ENCODE measurements at places on chromosomes 6 and 20.

DNA sequence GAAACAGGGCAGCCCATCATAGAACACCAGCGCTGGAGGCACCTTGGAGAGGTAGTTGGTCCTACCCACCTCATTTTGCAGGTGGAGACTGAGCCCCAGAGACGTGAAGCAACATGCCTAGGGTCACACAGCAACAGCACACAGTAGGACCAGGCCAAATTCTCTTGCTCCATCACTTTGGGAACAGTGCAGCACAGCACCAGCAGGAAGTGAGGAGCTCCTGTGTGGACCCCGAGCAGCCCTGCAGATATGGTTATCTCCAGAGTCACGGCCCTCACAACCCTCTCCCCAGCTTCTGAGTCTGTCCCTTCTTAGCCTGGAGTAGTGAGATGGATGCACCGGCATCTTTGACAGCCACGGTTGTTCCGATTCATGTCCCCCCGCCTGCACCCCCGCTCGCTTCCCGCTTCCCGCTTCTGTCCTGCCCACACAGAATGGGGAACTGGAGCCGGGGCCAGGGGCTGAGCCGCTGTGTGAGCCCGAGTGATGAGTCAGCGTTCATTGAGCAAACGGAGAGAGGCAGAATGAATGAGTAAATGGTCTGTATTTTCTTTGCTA, 72.6 kb upstream of the DUSP22 start:
- no peak for DNase-seq

GRCh38 chr6:99521633-99522151, 6.5 kb upstream of the USP45 start:
- DNase-seq = no peak

GRCh38 chr6:82980086-82980485, 85.6 kb downstream of the UBE3D start:
- DNase-seq = no peak

- no peak for DNase-seq
These were observed 7.5 kb upstream of the FOXP4 start for GRCh38 chr6:41538556-41539182.

GRCh38 chr20:53970232-53970631, 100.2 kb downstream of the BCAS1 start:
- DNase-seq = no peak

DNA sequence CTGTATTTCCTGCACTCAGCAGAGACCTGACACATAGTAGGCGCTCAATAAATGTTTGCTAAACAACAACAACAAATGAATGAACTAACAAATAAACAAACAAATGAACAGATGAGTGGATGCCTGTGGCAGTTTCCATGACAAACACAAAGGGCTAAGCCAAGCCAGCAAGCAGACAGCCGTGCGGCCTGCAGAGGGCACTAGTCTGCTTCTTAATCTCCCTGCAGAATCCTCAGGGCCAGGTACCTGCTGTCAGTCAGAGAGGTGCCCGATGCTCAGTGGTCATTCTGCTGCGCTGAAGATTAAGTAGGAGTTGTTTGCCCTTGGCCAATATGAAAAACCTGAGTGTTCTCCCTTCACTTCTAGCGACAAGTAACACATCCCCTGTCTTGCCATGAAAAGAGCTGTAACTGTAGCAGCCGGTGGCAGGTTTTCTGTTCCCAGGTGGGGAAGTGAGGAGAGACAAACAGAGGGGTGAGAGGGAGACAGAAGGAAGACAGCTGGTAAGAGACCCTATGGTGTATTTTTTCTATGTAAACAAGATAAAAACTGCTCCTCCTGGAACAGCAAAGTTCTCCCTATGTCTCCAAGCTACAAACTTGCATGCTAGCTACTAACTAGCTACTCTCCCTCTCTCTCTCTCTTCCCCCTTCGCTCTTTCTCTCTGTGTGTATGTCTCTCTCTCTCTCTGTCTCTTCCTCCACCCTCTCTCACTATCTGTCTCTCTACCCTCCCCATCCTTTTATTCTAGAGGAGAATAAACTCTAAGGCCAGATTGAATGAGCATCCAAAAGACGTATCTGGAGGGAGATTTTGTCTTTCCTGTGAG, at the start of gene MC3R:
Gene MC3R, plus strand, starts transcription at position 779 of the 829 bp plus-strand sequence. CDS start 112 bp downstream, outside the sequence.
- peak; percentile 39 for DNase-seq

GRCh38 chr20:22672191-22672590, 87.8 kb upstream of the FOXA2 start:
- DNase-seq = no peak

GRCh38 chr6:149147195-149147594, 170.3 kb upstream of the TAB2 start:
- DNase-seq = no peak

DNA sequence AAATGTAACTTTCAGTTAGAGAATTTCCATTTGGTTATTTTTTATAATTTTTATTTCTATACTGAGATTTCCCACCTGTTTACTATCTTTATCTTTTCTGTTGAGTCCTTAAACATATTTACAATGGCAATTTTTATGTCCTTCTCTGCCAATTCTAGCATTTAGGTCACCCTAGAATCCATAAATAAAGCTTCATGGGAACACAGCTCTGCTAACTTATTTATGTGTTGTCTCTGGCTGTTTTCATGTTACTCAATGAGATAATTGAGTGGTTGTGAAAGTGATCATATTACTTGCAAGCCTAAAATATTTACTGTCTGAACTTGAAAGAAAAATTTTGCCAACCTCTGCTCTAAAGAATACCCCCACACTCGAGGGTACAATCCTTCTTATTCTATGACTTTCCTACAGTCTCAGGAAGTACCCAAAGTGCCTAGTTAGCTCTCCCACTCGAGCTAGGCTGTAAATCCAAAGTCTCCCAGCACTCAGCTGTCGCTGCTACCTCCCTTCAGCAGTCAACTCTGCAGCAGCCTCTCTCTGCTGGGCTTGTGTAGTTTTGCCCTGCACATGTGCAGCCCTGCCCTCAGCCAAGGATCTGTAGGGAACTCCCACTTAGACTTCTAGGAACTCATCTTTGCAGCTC, 53.5 kb upstream of the GCLC start:
- no peak for DNase-seq

DNA sequence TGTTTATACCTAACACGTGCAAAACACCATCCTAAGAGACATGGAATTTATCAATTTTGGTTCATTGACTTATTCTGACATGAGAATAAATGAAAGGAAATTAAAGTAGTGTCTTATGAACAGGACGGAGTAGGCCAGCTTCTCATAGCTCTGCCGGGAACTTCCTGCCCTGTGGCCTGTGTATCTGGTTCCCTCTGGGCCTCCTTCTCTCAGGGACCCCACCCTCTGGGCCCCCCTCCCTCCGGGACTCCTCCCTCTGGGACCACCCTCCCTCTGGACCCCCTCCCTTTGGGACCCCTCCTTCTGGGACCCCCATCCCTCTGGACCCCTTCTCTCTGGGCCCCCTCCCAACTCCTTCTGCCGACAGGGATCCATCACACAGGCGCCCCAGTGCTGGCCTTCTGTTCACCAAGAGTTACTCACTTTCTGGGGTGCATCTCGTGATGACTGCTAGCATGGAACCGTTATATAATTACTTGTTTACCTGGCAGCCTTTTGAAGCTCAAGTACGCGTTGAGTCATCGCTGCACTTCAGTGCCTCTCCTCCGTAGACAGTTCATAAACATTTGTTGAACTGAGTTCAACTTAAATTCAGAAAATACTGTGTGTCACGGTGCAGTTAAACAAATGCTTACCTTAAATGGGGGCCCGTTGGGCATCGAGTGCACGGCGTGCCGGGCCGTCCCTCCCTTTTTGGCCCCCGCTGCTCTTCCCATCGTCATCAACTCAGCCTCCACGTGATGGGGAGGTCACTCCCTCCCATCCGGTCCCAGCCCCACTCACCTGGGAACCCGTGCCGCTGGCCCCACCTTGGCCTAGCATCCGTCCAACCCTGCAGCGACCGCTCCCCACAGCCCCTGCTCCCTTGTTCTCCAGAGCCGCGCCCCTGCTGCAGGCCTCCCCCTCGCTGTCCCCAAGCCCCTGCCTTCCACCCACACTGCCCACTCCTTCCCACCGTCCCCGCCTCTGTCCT, 8.1 kb downstream of the CCR6 start:
- DNase-seq = no peak

- DNase-seq = no peak
These were observed 103.8 kb upstream of the ARMC2 start for GRCh38 chr6:108744244-108744972.

DNA sequence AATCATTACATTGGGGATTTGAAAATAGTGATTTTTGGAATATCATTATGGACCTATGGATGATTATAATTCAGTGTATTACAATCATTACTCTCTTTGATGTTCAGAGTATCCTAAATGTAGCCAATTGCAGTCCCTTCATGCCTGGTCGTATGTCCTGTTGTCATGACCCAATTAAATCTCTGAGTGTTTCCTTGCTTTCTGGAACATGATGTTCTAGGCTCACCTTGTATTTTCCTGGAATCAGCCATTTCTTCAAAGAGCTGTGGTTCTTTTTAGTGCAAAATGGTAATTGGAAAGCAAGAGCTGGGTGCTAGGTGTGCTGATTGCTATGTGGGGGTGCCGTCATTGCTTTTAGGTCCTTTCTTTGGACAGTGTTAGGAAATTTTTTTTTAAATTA, 100.7 kb upstream of the RNF24 start:
- DNase-seq = no peak

DNA sequence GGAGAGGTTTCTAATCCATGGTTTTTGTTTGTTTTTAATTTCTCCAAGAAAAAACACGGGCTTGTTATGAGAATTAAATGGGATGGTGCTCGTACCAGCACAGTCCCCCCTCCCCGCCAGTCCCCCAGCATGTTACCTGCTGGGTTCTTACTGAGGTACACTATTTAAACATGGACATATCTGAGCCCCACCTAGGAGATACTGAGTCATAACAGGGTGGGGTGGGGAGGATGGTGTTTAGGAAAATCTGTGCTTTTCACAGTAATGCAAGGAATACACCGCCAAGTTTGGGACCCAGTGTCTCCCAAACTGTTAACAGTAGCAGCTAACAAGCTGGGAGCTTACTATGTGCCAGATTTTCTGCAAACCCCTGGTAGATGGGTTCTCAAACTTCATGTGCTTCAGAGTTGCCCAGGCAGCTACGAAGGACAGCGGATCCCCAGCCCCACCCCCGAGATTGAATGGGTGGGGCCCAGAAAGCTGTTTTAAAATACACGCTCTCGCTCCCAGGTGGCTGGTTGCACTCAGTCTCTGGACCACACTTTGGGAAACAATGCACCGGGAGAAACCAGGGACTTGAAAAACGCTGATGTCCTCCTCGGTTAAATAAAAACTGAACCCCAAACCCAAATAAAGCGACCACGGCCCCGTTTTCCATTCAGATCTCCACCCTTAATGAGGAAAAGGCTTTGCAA, 995 bp downstream of the ZFP64 start:
- DNase-seq = peak; percentile 56

DNA sequence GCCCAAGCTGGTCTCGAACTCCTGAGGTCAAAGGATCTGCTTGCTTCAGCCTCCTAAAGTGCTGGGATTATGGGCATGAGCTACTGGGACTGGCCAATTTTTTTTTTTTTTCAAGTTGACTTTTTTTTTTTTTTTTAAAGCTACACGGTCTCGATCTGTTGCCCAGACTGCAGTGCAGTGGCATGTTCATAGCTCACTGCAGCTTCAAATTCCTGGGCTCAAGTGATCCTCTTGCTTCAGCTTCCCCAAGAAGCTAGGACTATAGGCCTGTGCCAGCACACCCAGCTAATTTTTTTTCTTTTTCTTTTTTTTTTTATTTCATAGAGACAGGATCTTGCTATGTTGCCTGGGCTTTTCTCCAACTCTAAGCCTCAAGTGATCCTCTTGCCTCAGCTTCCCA, 59.5 kb downstream of the NCOA3 start:
- no peak for DNase-seq

GRCh38 chr6:116461331-116461931, at the start of gene CALHM6:
TSS of gene CALHM6 (plus strand) at chr6:116461375. CDS start at chr6:116461930, 555 bp downstream.
- DNase-seq = no peak

- DNase-seq = no peak
These were observed 256.8 kb downstream of the NFATC2 start for GRCh38 chr20:51285684-51286083.

DNA sequence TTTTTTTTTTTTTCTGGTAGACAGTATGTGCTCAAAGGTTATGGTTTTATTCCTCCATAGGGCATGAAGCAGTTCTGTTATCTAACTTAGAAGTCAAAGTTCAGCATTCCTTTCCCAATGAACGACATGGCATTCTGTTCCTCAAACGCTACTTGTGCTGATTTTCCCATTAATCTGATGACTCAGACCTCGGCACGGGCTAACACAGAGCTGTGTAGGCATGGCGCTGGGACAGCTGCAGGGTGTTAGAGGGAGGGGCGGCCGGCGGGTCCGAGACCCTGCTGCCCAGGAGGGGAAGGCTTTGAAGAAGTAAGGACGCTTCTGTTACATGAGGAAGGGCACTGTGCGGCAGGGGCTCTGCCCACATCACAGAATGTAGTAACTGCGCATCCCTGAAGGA, 93.6 kb upstream of the AGPAT4 start:
- no peak for DNase-seq

DNA sequence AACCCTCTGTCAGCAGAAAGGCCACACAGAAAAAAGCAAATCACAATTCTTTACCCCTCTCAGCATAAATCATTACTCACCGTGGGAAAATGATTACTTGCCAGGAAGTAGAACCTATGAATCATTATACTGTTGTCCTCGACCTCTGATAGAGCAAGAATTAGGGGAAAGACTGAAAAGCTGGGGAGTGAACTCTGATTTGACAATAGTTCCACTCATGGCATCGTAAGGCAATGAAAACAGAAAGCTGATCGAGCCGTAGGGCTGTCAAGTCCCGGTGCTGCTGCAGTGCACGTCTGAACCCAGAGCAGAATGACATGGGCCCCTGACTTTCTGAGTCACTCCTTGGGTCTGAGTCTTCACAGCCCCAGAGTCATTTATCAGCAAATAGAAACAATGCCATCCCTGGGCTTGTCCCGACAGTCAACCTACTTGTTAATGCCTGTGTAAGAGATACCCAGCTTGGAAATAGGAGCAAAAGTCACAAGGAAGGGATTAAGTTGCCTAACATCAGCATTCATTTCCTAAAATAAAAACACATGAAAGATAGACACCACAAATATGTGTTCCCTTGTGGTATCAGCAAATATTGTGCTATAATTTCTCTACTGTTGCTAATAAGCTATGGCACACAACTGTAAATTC, 224.8 kb upstream of the MARCKS start:
- peak; percentile 79 for DNase-seq

- no peak for DNase-seq
These were observed 94.4 kb upstream of the ADGRF4 start for GRCh38 chr6:47603995-47604394.

GRCh38 chr6:168186438-168186837, 107.4 kb upstream of the FRMD1 start:
- DNase-seq = no peak

- no peak for DNase-seq
These were observed 89.8 kb upstream of the DST start for GRCh38 chr6:56732517-56732916.

DNA sequence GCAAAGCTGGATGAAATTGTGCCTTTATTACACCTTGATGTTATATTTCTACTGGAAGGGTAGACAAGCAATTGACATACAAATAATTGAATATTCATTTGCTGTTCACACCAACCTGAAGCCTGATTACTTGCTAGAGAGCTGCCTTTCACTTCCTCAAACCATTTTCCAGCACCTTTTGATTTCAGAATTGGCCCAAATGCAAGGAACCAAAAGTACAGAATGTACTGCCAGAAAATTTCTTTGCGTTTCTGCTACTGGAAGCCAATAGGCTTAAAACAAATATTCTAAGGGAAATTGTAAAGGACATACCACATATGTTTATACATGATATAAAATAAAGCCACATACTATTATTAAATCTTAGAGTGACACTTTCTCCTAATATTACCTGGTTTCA, 94.5 kb downstream of the RFPL4B start:
- no peak for DNase-seq

All from activated CD4-positive, alpha-beta T cell treated with anti-CD3 and anti-CD28 coated beads, Interleukin-2, amount 50 U/mL, for 16 hours (primary cell).